ENCODE measurements at places on chromosomes 16 and 17.

GRCh38 chr16:23511731-23512130 lies 1.4 kb upstream of the GGA2 start:
- no peak for DNase-seq

GRCh38 chr17:82173351-82174041 lies 39.1 kb downstream of the CCDC57 start:
- DNase-seq = no peak

DNA sequence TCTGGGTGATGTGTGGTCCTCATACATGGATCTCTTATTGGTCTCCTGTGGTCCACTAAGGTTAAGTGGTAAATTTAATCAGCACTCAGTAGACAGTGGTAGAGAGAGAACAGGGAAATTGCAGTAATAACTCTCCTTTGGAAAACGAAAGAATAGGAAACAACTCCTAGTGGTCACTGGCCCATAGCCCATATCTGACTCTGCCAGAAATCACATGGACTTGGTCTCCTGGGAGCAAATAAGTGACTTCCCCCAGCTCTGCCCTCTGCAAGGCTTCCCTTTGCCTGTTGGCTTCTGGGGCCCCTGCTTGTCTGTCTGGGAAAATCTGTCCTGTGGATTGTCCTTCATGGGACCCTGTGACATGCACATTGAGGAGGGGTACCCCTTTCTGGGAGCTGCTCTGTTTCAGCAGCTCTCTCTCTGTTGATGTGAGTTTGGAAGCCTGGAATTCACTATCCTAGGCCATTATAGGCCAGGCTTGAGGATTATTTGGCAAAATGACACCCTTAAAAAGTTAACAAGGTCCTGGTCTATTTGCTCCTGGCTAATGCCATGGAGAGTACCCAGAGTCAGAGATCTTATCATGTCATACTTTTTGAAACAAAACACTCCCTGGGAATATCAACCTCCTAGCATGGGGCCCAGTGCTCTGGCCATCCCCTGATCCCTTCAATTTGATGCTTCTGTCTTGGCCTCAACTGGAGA lies 58.0 kb upstream of the HNF1B start:
- no peak for DNase-seq

GRCh38 chr17:18185391-18185790 lies 1.8 kb downstream of the ALKBH5 start:
- no peak for DNase-seq

GRCh38 chr17:16652847-16653366 lies 743 bp downstream of the ZNF624 start:
- DNase-seq = no peak

DNA sequence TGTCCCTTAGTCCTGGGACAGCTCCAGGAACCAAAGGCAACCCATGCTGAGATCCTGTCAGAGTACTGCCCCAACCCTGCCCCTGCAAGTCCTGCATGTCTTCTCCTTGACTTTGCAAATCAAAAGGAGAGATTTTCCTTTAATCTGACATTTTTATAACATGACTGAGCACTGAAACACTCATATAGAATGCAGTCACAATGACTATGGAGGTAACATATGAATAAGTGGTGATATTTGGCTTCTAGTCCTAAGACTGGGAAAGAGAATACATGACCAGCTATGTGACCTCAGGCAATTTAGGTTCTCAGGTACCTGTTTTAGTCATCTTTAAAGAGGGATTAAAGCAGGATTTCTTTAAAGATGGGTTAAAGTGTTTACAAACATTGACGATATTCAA lies 941.6 kb upstream of the CDH8 start:
- no peak for DNase-seq

DNA sequence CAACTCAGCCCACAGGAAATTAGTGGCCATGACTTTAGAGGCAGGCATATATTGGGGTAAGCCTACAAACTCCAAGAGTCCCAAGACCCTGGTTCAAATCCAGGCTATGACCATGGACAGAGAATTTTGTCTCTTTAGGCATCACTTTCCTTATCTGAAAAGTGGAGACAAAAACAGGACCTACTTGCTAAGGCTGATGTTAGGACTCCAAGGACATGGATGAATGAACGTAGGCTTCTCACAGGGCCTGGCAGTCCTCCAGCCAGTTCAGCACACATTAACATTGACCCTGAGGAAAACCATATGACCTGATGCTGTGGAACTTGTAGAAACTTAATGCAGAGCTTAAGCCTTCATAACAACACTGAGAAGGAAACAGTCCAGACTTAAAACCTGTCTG lies 1.4 kb downstream of the FKBP10 start:
- DNase-seq = no peak

DNA sequence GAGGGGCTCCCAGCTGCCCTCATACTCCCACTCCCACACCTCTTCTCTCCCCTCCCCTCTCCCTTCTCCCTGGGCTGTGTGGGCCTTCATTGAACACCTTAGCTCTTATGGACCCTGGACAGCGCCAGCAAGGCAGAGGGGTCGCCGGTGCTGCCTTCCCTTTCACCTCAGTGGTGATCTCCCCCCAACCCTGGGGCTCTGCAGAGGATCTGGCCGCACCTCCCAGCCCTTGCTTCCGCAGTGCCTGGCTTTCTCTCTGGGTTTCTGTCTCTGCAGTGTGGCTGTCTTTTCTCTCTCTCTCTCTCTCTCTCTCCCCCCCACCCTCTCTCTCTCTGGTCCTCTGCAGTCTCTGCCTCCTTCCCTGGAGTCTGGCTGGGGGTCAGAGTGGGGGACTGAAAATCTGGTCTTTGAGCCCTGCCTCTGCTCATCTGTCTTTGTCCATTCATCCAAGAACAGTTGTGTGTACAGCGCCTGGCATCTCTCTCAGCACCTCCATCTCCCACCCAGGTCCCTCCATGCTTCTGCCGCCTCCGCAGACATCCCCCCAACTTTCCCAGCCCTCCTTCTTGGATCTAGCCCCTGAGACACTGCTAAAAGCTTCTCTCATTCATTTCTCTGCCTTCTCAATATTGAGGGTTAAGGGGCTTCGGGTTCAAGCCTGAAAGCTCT lies 1.1 kb downstream of the SEZ6L2 start:
- no peak for DNase-seq

DNA sequence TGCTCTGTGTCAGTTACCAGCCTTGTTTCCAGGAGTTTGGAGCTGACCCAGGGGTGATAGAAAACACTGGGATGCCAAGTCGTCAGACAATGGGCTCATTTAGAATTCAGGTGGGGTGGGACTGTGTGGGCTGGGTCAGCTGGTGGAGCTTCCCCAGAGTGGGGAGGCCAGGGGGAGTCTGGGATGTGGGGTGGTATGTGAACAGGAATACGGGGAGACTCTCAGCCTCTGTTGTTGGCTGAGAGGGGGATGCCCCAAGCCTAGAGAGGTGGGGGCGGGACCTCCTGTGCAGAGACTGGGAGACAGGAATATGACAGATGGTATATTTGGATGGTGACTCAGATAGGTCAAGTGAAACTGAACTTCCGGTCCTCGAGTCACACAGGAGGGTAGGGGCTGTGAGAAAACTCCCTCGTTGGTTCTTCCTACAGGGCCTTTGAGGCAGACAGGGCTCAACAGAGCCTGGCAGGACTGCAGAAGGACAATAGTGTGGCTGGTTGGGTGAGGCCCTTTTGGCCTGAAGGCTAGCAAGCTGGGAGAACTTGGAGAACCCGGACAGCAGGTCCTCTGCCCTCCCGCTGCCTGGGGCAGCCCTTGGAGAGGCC lies 23.7 kb downstream of the CDH1 start:
- DNase-seq = no peak

GRCh38 chr17:8651013-8651412 lies 20.5 kb upstream of the MYH10 start:
- no peak for DNase-seq

DNA sequence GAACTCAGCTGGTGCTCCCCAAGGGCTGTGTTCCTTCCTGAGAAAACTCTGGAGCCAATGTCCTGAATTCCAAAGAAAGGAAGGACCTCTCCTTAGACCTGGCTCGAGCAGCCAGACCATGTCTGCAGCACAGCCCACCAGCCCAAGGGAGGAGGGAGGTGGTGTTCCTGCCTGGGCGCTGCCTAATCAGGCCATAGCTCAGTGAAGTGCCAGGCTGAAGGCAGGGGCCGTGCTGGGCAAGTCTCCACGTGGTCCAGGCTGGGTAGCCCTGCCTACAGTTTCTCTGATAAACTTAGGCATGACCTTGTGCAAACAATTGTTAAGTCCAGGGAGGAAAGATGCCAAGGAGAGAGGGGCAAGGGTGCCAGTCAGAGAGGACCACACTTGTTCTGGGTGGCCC lies 76.8 kb downstream of the MPRIP start:
- no peak for DNase-seq

DNA sequence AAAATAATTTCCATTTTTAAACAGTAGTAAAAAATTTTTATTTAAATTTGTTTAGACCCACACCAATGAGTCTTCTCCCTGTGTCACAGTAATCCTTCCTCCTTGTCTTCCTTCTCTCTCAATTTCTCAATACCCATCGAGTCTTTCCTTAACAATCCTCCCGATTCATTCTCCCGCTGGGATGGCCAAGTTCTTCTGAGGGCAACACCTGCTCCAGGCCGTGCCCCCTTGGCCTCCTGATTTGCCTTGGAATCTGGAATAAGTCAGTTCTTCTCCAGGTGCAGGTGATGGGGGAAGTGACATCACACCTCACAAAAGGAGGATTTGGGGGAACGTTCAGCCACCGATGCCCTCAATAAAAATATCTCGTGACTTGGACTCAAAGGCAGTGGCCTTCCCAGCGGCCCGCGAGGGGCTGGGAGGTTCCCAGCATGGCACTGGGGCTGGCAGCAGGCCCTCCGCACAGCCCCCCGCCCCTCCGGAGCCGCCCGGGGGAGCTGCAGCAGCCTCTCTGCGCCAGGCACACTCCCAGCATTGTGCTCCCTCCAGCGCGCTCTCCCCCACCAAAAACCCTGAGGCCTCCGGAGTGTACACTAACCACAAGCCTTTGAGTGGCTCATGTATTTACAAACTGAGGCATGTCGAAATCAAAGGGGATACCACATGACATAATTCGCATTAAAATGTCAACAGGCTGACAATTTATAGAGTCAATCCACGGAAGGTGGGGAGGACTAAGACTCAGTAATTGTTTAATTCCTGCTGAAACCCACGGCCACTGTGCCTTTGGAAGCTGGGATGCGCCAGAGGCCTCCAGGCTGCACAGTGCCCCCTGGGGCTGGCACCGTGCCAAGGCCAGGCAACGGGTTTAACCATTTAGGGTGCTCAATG lies 120.5 kb downstream of the ZFHX3 start:
- DNase-seq = no peak

GRCh38 chr16:85891033-85891775 lies 7.8 kb upstream of the IRF8 start:
- no peak for DNase-seq

DNA sequence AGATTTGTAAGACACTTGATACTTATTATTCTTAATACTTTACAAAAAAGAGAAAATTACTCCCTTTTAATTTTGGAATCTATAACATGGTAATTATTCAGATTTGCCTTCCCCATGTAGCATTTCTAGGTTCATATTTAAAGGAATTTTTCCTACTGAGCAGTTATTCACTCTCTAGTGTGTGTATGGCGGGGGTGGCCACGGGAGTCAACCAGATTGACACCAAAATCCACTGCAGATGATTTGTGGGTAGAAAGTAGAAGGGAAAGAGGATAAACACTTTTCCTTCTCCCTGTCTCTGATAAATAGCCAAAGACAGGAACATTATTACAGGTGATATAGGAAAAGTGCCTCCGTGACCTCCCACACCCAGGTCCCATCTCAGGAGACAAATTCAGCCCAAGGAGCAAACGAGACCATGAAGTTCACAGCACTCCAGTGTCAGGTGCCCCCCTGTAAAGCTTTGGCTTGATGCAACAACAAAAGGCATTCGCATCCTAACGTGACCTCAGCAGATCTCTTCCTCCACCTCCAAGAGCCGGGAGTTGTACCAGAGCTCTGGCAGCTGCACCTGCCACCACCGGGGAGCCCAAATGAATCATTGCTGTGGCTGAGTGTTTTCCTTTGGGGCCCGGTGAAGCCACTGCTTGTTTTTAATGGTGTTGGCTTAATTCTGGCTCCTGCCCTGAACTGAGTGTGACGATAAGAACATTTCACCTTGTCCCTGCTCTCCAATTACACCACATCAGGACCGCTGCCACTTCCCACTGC lies 92.7 kb upstream of the NOL11 start:
- DNase-seq = no peak

- no peak for DNase-seq
These were observed 503 bp upstream of the TBX4 start for GRCh38 chr17:61451538-61452300.

DNA sequence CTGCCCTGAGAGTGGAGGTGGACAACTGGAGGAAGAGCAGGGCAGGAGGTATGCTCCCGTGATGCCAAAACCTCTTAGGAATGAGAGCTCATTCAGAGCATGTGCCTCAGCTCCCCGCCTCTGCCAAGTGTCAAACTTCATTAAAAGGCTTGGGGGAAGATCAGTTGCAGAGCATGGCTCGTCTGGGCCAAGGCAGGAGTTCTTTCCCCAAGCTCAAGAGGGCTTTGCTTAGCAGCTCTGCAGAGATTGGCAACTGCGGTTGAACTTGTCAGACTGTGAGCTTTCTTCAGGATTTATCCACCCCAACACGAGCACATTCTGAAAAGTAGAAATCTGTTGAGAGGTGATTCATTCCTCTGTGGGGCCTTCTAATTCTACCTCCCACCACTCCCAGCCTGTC lies 248.1 kb downstream of the HS3ST3A1 start:
- no peak for DNase-seq

GRCh38 chr16:86595983-86596605 lies 17.7 kb downstream of the FOXL1 start:
- DNase-seq = no peak

DNA sequence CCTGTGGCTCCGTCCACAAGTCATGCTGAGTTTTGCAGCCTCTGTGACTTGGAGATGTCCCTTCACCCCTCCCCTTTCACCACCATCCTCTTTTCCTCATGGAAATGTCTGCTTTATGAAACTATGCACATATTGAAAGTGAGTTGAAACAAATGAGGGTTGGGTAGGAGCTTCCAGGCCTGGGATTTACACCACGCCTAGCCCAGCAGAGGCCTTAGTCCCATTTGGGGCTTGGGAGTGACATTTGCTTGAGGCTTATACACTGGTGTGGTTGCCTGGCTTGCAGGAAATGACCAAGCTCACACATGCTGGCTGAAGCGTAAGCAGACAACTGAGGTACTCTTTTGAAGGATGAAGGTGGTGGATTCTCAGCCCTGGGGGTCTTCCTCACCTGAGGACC lies 10.5 kb upstream of the SPNS1 start:
- DNase-seq = no peak

- DNase-seq = no peak
These were observed 782.7 kb downstream of the CDH11 start for GRCh38 chr16:64339052-64339770.

- no peak for DNase-seq
These were observed 1.5 kb downstream of the FOXN1 start for GRCh38 chr17:28507567-28508203.

Data from CD4-positive, alpha-beta T cell treated with Interleukin-6 at 100 ng/mL for 8 hours (primary cell).